ENCODE measurements at places on chromosomes 6 and 20.

GRCh38 chr6:121879149-121879548 lies 443.7 kb downstream of the GJA1 start:
- no peak for DNase-seq

GRCh38 chr6:70396796-70397729 lies 16.2 kb upstream of the FAM135A start:
- no peak for DNase-seq

DNA sequence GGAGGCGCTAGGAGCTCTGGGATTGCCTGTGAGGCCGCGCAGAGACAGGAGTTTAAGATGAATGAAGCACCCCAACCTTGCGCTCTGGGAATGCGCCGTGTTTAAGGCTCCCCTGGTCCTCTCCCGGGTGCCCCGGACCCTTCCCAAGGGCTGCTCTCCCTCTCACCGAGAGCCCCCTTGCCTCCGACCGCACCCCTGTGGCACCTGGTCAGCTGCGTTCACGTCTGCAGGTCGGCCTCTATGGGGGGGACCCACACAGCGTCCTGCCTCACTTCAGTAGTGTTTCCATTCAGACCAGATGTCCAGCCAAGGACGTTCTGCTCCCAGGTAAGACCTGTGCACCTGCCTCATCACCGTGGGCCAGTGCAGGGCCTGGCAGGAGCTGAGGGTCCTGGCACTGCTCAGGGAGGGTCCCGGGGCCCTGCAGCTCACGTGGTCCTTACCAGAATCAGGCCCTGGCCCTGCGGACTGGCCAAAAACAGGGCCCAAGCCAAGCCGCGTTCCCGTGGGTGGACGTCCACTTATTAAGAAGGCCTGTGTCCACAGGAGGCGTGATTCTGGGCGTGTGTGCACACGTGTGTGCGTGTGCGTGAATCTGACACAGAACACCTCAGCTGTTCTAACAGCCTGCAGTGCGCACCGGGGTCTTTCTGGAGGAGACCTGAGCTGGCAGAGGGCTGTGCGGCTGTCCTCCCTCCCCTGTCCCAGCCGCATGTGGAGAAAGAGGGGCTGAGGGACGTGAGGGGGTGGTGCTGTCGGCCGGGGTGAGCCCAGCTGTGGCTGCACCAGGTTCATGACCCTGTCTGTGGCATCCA lies 79.9 kb upstream of the BHLHE23 start:
- no peak for DNase-seq

GRCh38 chr20:5080384-5080877 lies 39.3 kb downstream of the PCNA start:
- no peak for DNase-seq

- no peak for DNase-seq
These were observed 42.8 kb downstream of the MMS22L start for GRCh38 chr6:97240222-97240621.

- no peak for DNase-seq
These were observed 2.3 kb upstream of the MAS1L start for GRCh38 chr6:29490055-29490454.
